ENCODE measurements at places on chromosomes 1 and 21.
A peak's percentile ranks its signal among the peaks of the same experiment; 100 is the strongest.

DNA sequence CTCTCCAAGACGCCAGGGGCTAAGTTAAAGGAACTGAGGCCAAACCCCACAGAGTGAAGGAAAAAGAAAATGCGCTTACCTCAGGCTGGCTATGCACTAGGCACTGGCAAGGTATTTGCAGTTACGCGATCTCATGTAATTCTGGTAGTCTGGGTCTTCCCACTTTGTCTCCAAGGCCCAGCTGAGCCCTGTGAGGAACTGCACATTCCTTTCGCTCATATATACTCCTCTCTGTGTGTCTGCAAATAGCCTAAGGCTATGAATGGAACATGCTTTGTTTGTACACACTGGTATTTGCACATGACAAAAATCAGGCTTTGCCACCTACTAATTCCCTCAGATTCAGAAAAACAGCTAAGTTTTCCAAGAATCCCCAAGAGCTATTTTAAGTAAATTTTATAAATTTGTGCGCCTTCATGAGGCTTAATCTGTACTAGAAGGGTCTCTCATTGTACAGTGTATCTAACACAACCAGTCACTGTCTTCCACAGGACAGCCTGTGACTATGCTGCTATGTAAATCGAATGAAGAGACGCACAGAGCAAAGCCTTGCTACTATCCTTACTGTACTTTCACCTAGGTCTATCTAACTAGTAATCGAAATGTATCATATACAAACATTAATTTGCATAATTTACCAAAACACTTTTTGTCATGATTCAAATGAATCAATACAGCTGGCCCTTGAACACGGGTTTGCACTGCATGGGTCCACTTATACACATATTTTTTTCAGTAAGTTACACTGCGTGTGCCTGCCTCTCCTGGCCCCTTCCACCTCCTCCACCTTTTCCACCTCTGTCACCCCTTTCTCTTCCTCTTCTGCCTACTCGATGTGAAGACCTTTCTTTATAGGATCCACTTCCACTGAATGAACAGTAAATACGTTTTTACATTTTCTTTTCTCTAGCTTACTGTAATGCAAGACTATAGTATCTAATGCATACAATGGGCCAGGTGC is 87.0 kb downstream of the SIPA1L2 start:
- no peak for DNase-seq

DNA sequence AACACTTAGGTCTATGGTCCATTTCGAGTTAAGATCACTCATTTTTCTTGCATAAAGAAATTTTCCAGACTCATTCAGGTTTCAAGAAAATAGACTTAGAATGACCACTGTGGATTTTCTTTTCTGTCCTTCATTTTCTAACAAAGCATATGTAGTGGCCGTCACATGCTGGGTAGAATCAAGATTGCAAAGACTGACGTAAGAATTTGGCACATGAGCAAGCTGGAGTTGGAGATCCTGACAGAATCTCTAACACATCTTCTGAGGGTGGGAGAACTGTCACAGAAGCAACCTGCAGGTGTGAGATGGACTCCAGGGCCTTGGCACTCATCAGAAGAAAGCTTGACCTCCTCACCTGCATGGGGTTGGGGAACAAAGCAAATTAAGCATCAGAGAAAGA is 28.6 kb downstream of the KIF26B start:
- no peak for DNase-seq

DNA sequence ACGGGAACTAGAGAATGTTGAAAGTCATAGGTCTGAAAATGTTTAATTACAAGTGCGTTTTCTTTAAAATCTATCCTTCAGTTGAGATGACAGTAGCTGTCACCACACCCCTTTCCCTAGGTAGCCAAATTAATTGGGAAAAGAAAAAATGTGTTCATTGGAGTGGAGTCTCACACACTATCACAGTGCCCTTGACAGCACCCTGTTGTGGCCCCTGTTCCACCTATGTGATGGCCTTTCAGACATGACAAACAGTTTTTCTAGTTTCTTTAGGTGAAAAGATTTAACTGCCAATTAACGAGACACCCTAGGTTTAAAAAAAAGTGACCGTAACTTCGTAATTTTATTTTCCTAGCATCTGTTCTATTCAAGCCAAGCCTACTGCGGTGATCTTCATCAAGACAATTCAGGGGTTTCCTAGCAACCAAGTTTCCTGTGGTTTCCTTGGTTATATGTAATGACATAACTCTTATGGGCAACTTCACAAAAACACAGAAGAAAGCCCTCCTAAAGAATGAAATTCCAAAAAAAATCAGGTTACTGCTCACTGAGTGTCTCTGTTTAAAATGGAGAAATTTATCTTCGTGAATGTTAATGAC is 298.3 kb downstream of the PDE4B start:
- DNase-seq = no peak

DNA sequence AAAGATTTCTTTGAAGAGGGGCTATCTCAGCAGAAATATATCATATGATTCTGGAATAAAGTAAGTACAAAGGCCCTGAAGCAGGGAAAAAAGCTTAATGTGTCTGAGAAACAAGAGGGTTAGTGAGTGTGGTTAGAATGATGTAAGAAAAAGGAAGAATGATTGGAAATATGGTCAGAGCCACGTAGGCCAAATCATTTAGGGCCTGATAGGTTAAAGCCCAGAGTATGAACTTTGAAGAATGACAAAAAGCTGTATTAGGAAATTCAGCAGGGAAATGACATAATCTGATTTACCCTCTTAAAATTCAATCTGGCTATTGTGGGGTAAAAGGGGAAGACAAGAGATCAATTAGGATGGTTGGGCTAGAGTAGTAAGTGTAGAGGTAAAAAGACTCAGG is 69.0 kb upstream of the MUTYH start:
- no peak for DNase-seq

- no peak for DNase-seq
Observed at GRCh38 chr1:3495776-3496745, 41.6 kb downstream of the ARHGEF16 start.

DNA sequence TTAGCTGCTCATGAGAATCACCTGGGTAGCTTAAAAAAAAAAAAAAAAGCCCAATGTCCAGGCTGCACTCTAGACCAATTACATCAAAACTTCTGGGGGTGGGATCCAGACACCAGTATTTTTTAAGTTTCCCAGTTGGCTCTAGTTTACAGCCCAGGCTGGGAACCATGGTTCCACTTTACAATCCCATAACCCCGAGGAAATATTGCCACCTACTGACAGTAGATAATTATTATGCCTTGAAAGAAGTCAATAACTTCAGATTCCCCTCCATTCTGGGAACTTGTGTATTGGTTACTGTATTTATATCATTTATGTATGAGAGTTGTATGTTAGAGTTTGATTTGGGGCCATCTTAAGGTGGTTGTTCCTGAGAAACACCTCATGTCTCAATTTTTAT is 100.2 kb downstream of the SPATA46 start:
- DNase-seq = no peak

GRCh38 chr1:226763905-226764264 is 24.8 kb upstream of the ITPKB start:
- DNase-seq = peak; percentile 41

DNA sequence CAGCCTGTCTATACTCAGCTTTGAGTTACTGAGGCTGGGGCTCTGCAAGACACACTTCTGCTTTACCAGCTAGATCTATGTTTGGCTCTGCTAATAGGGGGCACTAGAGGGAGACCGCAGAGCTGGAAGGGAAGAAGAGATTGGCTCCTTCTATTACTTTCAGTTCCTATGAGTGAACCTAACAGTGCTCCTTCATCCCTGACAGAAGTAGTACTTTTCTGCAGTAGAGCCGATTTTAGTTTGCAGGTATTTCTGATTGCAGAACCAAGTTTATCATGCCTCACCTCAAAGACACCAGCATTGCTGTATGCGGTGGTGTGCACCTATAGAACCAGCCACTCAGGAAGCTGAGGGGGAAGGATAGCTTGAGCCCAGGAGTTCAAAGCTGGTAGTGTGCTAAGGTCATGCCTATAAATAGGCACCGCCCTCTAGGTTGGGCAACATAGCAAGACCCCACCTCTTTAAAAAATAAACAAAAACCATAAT is 5.7 kb upstream of the ZDHHC18 start:
- no peak for DNase-seq

- no peak for DNase-seq
Observed at GRCh38 chr1:151510020-151510405, 1.2 kb upstream of the CGN start.

DNA sequence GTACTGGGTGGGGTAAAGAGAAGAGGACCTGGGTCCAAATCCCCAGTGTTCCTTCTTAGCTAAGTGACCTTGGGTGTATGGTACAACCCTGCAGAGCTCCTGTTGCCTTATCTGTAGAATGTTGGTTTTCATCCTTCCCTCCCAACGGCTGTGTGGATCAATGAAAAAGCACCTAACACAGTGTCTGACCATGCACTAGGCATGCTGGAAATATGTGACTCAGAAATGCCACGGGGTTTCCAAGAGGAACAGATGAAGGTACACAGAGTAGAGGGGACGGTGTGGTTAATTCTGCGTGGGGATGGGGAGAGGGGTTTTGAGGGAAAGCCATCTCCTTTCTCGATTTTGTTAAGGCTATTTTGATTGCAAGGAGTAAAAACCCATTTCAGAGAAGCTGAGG is 8.6 kb downstream of the NIPAL3 start:
- DNase-seq = no peak

DNA sequence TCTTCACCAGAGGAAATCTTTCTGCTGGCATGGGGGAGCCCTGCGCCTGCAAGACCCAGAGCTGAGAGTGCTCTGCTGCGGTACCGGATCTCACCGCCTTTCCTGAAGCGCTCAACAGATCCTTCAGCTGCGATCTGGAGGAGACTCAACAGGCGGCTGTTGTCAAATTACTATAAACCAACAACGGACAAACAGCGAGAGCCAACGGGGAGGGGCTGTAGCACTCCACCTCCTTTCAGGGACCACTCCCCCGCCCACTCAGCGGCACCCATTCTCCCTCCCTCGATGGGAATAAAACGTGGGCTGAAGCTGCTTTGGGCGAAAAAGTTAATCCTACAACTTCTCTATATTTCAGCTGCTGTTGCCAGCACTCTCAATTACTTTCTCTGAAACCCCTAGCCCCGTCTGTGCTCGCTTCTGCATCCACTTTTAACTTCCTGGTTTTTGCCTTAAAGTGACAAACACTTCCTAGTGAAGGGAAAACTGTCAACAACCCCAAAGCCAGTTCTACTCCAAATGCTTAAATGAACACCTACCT is at the start of gene FMO5:
TSS of gene FMO5 (minus strand) at position 147 of the 538 bp plus-strand sequence. CDS start 310 bp downstream, outside the sequence.
- no peak for DNase-seq

GRCh38 chr1:205066141-205066818 is 18.0 kb downstream of the TMEM81 start:
- DNase-seq = no peak

DNA sequence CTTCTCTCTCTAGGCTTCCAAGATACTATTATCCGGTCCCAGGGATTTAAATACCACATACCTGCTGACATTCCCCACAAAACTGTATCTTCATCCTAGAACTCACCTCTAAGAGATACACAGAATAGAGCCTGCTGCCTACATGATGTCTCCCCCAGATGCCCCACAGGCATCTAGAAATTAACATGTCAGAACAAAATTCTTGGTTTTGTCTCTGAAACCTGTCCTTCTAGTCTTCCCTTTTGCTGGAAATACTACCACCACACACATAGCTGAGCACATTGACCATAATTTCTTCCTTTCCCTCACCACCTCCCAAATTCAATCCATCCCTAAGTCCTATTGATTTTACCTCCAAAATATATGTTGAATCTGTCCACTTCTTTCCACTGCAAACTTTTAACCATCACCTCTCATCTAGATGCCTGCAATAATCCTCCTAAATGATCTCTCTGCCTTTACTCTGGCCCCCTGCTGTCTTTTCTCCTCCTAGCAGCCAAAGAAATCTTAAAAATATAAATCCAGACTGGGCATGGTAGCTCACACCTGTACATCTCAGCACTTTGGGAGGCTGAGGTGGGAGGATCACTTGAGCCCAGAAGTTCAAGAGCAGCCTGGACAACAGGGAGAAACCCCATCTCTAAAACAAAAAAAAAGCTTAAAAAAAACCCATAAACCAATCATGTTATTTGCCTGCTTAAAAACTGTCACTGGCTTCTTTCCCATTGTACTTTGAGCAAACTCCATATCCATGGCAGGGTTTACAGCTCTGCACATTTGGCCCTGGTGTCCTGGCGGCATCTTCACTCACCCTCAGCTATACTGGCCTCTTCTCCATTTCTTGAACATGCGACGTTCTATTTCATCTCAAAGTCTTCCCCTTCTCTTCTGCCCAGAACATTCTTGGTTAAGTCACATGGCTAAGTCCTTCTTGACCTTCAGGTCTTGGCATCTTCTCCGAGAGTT is 6.2 kb upstream of the FAM76A start:
- DNase-seq = no peak

DNA sequence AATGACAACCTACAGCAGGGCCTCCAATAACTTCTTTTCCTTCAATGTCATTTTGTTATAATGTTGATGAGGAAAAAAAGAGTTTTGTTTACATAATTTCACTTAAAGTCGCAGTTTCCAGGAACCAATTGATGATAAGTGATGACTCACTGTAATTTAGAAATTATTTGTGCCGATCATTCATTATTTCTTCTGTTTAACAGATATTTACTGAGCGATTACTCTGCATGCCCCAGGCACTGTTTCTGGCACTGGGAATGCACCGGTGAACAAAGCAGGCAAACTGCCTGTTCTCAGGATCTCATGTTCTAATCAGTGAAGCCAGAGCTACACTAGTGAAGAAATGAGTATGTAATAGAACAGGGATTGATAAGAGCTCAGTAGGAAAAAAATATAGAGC is 403.4 kb downstream of the NTNG1 start:
- no peak for DNase-seq

GRCh38 chr1:95659588-95659987 is 425.6 kb downstream of the RWDD3 start:
- no peak for DNase-seq

GRCh38 chr1:3471356-3472087 is 17.1 kb downstream of the ARHGEF16 start:
- no peak for DNase-seq

DNA sequence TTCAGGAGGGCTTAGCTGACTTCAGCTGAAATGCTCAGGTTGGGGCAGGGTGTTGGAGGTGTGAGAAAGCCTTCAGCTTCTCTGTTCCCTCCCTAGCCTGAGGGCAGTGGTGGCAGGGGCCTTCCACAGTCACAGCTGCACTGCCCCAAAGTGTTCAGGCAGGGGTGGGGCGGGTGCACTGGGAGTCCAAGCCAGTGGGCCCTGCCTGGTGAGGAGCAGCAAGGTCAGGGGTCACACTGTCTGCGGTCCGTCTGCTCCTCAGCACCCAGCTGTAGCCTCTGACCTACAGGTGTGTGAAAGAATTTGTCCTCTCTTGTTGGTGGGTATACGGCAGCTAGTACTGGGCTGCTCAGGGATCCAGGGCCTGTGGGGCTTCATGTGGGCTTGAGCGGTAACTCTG is 490.4 kb upstream of the NCAM2 start:
- no peak for DNase-seq

- DNase-seq = no peak
Observed at GRCh38 chr1:67713057-67713846, 28.3 kb downstream of the GADD45A start.

GRCh38 chr1:41521766-41522165 is 37.3 kb upstream of the EDN2 start:
- no peak for DNase-seq

- no peak for DNase-seq
Observed at GRCh38 chr1:45084562-45084961, 72.5 kb downstream of the UROD start.

GRCh38 chr1:220880362-220880670 is 1.1 kb downstream of the HLX start:
- DNase-seq = no peak

All from stimulated activated CD4-positive, alpha-beta T cell treated with anti-CD3 and anti-CD28 coated beads, Interleukin-15, amount 100 ng/mL, for 48 hours (primary cell).